ENCODE measurements at places on chromosomes 11 and 22. TPM values are rescaled to one million over a fixed set of nuclear protein-coding genes. Genes with fewer than 3 reads are reported as not detected.

DNA sequence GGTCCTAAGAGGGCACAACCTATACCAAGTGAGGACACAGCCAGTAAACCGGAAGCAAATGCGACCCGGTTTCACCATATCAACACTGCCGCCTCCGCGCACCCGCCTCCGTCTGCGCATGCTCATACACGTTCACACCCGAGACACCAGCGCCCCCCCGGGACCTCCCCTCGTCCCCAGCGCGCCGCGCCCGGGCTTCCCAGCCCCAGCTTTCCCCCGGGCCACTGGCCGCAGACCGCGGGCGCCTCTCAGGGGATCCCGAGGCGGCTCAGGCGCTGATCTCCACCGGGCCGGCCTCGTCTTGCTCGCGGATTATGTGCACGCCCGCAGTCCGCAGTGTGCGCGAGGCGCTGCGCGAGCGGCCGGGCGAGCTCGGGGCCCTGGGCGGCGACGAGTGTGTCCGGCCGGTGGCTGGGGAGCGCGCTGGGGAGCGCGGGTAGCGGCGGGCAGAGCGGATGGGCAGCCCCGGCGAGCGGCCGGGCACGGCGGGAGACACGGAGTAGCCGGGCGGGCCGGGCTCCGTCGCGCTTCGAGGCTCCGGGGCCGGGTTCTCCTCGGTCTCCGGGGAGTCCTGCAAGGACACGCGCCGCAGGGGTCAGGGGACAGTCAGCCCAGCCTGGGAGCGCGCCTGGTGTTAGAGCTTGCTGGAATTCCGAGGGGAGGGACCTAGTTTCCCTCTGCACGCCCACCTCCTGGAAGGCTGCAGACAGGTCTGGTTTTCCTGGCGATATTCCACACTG is 2.0 kb downstream of the HEPN1 start:
- peak; percentile 90 for DNase-seq

DNA sequence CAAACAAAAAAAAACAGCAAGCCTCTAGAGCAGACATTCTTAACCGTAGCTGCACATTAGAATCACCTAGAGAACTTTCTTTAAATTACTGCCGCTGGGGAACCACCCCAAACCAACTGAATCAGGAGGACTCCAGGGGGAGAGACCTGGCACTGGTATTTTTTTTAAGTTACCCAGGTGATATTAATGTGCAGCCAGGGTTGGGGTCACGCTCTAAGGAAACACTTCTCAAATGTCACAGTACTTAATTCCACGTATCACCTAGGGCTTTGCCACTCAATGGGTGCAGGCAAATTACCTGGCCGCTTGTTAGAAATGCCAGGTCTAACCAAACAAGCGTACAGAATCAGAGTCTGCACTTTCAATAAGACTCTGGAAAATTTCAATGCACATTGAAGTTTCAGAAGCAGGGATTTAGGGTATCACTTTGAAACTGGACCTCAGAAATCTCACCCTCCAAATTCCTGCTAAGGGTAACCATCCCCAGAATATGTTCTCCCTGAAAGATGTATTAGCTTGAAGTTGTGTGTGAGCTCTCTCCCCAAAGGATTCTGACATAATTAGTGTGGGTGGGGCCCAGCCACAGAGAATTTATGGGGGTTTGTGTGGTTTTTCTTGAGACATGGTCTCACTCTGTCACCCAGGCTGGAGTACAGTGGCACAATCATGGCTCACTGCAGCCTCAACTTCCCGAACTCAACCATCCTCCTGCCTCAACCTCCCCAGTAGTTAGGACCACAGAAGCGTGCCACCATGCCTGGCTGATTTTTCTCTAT is 12.7 kb upstream of the ISX start:
- no peak for DNase-seq

- peak; percentile 100 for DNase-seq
Observed at GRCh38 chr22:50185375-50186087, at the start of gene TRABD. TSS of gene TRABD (plus strand) at chr22:50185913. CDS start at chr22:50193061, 7,148 bp downstream.

DNA sequence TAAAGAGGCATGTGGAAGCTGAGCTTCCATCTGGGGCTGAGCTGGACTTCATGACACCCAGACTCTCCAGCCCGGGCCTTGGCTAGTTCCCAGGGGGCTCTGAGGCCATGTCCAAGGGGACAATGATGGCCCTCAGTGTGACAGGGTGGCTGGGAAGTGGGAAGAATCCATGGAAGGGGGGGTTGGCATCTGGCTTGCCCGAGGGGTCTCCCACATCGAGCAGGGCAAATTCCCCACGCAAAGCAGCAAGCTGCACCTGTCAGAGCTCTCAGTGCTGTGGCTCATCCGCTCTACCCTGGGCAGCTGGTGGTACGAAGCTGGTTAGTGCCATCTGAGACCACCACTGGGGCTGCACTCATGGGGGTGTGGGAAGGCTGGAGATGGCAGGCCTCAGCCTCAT is 9.4 kb upstream of the AP1B1 start:
- DNase-seq: no peak

GRCh38 chr11:18844753-18845367 is 53.3 kb upstream of the PTPN5 start:
- peak; percentile 37 for DNase-seq

- DNase-seq: no peak
Observed at GRCh38 chr11:15280393-15280792, 165.7 kb downstream of the INSC start.

- peak; percentile 62 for DNase-seq
Observed at GRCh38 chr22:24843048-24843447, 37.0 kb downstream of the SGSM1 start.

DNA sequence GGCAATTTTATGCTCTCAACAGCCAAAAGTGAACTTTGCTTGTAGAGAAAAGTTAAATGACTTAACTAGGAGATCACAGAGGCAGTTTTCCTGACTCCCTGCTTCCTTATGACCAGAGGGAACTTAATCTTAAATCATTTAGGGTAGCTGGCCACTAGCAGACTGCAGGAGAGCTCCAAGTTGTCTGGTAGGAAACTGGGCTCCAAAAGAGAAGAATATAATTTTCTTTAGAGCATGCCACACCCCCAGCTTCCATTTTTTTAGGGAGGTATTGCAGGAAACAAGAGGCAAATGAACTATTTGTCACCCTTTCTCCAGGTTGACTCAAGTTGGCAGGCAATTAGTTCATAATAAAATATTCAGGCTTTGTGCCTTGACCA is 2.6 kb downstream of the METTL15 start:
- no peak for DNase-seq

GRCh38 chr22:49446759-49447710 is 380.6 kb downstream of the BRD1 start:
- DNase-seq: peak; percentile 43

GRCh38 chr11:133506023-133506422 is 26.3 kb downstream of the OPCML start:
- no peak for DNase-seq

GRCh38 chr11:105368711-105369110 is 229.1 kb upstream of the CARD18 start:
- peak; percentile 1 for DNase-seq

The OR56A1 gene
- 0.03 TPM for total RNA-seq

The C11orf21 gene
- not detected for total RNA-seq
